ENCODE measurements at places on chromosomes 3 and 15.

DNA sequence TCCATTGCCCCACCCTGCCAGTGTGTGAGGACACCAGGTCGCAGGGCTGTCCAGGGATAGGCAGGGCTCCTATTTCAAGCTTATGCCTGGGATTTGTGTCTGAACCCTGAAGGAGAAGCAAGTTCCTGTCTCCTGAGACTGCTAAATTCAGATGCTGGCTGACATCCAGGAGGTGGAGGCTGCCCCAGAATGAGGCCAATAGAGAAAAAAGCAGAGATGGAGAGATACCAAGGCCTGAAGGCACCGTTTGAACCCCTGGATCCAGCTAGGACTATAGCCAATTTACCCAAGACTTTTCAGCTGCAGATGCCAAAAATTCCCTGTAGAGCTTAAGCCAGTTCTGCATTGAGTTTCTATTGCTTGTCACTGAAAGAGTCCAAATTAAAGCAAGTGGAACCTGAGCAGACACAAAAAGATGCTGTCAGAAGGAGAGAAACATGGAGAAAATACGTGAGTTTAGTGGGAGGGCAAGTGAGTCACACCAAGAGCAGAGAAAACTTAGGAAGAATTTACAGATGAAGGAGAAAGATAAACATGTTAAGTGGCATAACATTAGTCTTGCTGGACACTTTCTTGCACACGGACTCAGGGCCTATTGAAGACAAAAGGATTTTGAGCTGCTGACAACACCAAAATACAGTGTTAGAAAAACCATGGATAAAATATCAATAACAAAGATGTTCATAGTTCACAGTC, 148.6 kb downstream of the CNTN3 start:
- DNase-seq: no peak

DNA sequence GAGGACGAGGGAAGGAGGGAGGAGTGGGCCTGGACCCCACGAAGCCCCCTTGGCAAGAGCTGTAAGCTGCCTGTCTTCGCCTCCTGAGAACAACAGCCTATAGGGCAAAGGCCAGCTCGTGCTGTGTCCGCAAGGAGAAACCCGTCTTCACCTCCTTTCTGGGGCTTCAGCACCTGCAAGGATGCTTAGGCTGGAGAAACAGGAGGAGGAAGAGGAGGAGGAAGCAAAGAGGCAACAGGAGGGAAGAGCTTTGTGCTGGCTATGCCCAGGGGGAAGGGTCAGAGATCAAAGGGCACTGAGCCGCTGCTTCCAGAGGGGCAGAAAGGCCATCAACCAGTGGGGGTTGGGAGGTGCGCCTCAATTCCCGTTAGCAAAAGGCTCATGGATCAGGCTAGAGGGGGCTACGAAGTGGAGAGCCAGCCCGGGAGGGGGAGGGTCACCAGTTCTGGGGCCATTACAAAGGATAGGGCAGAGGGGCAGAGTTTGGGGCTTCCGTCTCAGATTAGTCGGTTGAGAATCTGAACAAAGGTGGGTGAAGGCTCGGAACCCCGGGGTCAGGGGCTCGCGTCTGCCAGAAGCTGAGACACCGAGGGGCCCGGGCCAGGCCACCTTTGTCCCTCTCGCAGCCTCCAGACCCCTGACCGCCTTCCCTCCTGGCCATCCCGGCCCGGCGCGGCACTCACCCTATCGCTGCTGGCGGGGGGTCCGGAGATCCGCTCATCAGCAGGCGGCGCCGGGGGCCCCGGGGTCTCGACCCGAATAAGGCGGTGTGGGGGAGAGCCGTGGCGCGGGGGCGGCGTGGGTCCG, 792 bp downstream of the SHF start:
- no peak for DNase-seq

DNA sequence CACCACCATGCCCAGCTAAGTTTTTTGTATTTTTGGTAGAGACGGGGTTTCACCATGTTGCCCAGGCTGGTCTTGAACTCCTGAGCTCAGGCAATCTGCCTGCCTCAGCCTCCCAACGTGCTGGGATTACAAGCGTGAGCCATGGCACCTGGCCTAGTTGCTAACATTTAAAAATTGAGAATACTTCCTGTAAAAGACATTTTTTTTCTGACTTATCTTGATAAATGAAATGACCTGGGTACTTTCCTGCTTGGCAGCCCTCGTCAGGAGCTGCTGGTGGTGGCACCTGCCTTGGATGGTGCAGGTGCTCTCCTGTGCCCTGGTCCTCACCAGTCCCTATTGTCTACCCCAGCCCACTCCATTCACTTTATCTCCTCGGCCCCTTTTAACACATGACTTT, 66.8 kb upstream of the FOXP1 start:
- DNase-seq: no peak

GRCh38 chr15:31606931-31607497, 280.4 kb downstream of the KLF13 start:
- DNase-seq: no peak

DNA sequence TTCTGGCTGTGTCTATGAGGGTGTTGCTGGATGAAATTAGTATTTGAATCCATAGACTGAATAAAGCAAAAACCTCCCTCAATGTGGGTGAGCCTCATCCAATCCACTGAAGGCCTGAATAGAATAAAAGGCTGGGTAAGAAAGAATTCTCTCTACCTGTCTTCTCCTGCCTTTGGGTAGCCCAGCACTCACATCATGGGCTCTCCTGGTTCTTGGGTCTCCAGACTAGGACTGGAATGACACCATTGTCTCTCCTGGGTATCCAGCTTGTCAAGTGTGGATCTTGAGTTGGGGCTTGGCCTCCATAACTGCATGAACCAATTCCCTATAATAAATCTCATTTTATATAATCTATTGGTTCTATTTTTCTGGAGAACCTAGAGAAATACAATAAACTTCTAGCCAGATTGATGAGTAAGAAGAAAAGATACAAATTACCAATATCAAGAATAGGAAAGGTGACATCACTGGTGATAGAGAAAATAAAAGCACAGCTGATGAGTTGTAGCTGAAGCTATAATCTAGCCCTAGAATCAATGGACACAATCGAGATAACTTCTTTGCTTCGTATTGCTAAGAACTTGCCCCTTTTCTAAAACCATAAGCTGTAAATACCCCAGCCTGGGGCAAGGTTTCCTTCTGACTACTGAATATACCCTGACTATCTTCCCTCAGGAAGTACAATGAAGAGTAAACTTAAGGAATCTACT, 106.4 kb downstream of the ANO10 start:
- DNase-seq: no peak

- DNase-seq: no peak
These were observed 622 bp downstream of the NAALADL2 start for GRCh38 chr3:174859756-174860155.

GRCh38 chr3:50205413-50206276, 574 bp downstream of the SLC38A3 start:
- DNase-seq: no peak

- no peak for DNase-seq
These were observed 36.6 kb downstream of the MKRN2 start for GRCh38 chr3:12593473-12593872.

DNA sequence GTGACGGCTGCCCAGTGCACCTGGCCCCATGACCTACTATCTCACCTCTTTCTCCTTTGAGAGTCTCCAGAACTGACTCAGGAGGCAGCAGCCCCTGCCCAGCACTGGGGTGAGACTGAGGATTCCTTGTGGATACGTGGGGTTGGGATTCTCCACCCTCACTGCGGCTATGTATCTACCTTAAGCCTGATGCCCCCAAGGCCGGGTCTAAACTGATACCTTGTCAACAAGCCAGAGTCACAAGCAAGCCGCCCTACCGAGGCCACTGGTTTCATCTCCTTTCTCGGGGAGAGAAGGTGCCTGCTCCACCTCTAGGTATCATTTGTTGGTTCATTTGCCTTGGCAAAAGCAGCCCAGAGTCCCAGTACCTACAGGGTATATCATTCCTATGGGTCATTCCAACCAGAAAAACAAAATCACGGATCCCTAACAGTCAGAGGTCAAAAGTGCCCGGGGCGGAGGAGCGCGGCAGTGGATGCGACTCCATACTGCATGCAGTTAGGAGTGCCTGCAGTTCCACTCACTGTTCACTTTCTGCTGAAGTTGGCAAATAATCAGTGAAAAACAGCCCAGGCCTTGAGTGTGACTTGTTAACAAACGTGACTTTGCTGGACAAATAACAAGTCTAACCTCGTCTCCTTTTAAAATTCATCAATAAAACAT, 47.5 kb downstream of the ABTB1 start:
- no peak for DNase-seq

GRCh38 chr3:154235330-154235729, 89.0 kb downstream of the DHX36 start:
- DNase-seq: no peak

DNA sequence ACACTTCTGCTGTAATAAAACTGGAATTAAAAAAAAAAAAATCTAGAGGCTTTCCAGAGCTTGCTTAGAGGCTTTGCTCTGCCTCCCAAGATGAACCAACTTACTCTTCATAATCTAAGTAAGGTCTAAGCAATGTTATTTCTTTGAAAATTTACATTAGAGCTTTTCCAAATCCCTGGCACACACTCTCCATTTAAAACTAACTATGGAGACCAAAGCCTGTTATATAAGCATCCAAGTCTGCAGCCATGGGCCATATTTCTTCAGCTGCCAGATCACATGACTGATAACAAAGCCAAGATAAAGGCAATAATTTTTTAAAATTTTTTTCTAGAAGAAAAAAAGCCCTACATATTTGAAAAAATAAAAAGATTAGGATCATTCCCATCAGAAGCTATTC, 55.0 kb upstream of the ARHGEF3 start:
- no peak for DNase-seq

- no peak for DNase-seq
These were observed 322.4 kb upstream of the TRIM42 start for GRCh38 chr3:140355481-140355880.

GRCh38 chr3:146640955-146641867, 36.1 kb upstream of the PLSCR5 start:
- no peak for DNase-seq

DNA sequence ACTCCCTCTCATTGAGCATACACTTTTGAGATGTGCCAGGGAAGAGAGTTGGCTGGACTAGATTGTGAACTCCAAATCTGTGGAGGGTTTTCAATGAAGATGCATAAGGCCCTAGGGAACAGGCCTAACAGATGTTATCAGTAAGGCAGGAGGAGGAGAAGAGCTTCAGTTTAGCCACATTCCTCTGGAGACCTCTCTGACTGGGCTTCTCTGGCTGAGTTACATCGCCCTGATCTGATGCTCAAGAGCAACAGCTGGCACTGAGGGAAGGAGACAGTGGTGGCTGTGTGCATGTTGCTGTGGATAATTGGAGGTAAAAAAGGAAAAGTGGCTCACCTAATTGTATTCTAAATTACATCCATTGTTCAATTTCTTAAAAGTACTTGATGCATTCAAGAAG, 206.4 kb upstream of the CFAP20DC start:
- no peak for DNase-seq

DNA sequence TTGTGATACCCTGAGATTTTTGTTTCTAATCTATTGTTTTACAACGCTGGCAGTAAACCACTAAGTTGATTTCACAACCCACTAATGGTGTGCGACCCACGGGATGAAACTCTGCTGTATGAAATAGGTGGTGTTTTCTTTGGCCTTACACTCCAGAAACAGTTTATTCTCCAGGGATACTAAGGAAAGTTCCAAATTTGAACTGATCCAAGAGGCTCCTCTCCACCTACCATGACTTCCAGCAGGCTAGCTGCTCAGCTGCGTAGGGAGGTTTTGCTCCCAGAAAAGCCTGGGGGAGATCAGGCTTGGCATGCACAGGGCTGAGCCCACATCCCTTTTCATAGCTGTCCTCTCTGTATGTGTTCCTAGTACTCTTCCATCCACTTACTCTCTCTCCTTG, 71.5 kb downstream of the FAM174B start:
- DNase-seq: no peak
